ENCODE measurements at places on chromosomes 16 and 17.

- DNase-seq, result no peak
These were observed 2.7 kb downstream of the KRT36 start for GRCh38 chr17:41486809-41487530.

DNA sequence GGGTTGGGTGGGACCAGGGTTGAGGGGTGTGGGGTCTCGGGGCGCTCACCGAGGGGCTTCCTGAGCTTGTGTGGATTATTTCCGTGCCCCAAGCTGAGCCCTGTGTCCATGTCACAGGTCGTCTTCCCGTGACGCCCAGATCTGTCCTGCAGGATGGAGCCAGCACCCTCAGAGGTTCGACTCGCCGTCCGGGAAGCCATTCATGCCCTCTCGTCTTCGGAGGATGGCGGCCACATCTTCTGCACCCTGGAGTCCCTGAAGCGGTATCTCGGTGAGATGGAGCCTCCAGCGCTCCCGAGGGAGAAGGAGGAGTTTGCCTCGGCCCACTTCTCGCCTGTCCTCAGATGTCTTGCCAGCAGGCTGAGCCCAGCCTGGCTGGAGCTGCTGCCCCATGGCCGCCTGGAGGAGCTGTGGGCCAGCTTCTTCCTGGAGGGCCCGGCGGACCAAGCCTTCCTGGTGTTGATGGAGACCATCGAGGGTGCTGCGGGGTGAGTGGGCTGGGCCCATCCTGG, 1.0 kb downstream of the TELO2 start:
- DNase-seq, result peak; percentile 8

GRCh38 chr17:2712300-2713043, 908 bp upstream of the CLUH start:
- no peak for DNase-seq

- no peak for DNase-seq
These were observed 7.5 kb downstream of the SLC16A3 start for GRCh38 chr17:82236142-82236971.

DNA sequence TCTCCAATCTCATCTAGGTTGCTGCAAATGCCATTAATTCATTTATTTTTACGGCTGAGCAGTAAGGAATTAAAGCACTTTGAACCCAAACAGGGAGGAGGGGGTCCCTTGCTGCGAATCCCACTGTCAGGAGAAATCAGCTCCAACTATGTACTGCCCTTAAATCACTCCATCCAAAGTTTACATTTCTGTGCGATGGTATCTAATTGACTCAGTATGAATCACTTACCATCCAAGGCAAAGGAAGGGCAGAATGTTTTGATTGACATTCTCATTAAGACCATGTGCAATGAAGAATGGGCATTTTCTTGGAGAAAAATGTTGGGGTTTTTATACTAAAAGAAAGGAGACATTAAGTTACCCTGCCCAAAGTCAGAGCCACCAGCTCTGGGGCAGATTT, 47.7 kb upstream of the XYLT1 start:
- DNase-seq, result no peak

- DNase-seq, result no peak
These were observed 6.4 kb downstream of the FLII start for GRCh38 chr17:18252160-18252559.

DNA sequence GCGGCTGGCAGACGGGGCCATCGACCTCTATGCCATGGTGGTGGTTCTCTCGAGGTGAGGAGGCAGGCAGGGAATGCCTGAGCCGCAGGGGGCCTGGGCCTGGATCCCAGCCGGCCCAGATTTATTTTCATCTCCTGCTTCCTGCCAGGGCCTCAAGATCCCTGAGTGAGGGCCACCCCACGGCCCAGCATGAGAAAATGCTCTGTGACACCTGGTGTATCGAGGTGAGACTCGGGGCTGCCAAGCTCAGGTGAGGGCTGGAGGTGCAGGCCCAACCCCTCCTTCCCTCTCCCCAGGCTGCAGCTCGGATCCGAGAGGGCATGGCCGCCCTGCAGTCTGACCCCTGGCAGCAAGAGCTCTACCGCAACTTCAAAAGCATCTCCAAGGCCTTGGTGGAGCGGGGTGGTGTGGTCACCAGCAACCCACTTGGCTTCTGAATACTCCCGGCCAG, 4.9 kb downstream of the ACADVL start:
- no peak for DNase-seq

DNA sequence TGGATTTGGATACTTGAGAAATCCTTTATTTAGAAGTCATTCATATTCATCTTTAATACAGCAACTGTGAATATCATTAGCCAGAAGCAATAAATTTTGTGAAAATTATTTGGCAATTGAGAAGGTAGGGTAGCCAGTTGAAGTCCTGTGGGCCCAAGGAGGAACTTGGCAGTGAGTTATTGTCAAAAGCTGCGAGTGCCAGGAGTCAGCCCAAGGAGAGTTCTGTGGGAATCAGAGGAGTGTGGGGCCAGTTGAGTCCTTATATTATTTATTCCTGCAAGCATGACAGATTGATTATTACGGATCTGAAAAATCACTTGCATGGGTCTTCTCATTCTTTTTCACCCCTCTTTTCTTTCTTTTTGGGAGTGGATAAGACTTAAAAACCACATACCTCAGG, 38.3 kb downstream of the PRKCA start:
- DNase-seq, result no peak

- DNase-seq, result no peak
These were observed 293.1 kb downstream of the HS3ST3B1 start for GRCh38 chr17:14593956-14594355.

- no peak for DNase-seq
These were observed 21.1 kb downstream of the CLUH start for GRCh38 chr17:2690165-2691068.

GRCh38 chr17:35969558-35970380, 11.5 kb downstream of the CCL16 start:
- DNase-seq, result peak; percentile 70
